ENCODE measurements at places on chromosomes 5 and 9.
A peak's percentile ranks its signal among the peaks of the same experiment; 100 is the strongest.

GRCh38 chr5:3163626-3164025, 412.1 kb upstream of the IRX2 start:
- DNase-seq: no peak

- DNase-seq: peak; percentile 23
Measured at GRCh38 chr5:126777257-126777974, 480 bp downstream of the LMNB1 start.

DNA sequence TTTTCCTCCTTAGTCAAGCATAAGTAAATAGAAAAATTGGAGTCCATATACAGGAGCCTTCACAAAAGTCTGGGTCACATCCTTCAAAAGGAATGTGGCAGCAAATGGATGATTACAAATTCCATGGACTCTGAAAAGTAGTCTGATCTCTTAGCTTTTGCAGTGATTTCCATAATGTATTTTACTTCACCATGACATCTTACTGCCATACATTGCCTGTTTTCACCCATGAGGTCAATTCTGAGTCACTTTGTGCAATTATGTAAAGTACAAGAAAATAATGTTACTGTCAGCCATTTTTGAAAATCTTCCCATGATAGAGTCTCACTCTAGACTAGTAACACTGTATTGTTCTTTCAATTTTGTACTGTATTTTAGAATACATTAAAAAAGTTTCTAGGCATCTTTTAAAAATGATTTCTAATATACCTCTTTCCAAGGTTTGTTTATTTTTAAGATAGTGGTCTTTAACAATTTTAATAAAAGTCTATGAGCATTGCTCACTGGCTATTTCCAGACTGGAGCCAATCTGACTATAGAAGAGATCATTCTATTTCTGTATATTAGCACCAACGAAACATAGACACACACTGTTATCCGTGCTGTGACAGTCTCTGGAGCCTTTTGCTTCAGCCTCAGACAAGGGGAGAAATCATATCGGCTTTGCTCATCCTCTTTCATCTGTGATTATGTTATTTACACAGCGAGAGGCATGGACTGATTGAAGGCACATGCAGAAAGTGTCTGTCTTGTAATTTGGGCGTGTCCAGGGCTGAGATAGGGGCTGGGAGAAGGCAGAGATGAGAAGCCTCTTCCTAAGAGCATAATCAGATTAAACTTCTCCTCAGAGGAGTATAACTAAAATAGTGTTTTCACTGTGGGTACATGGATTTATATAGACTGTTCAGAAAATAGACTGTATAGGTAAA, 22.9 kb upstream of the ACTBL2 start:
- DNase-seq: no peak

DNA sequence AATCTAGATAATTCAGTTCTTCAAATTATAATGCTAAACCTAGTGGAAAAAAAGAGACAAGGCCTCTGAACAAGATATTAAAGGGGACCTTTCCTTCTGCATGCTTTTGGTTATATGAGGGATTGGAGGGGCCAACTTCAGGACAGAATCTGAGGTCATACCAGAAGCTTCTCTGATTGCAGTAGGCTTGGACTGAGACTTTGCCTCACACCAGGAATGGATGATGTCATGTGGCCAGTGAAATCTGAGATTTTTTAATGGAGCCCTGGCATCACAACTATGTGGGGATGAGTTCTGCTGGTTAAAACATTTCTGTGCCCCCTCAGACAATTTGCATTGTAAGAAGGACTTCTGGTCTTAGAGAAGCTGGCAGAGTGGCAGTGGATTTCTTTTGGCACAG, 88.6 kb downstream of the ANGPTL2 start:
- DNase-seq: no peak

GRCh38 chr5:141488591-141489561, at the start of gene PCDHGC5:
Gene PCDHGC5, plus strand, starts transcription at chr5:141489081. Its CDS starts 160 bp downstream, at chr5:141489241.
- no peak for DNase-seq

- no peak for DNase-seq
Measured at GRCh38 chr5:108141676-108142075, 240.2 kb downstream of the FBXL17 start.

GRCh38 chr5:5881294-5881693, 458.8 kb downstream of the ICE1 start:
- DNase-seq: no peak

DNA sequence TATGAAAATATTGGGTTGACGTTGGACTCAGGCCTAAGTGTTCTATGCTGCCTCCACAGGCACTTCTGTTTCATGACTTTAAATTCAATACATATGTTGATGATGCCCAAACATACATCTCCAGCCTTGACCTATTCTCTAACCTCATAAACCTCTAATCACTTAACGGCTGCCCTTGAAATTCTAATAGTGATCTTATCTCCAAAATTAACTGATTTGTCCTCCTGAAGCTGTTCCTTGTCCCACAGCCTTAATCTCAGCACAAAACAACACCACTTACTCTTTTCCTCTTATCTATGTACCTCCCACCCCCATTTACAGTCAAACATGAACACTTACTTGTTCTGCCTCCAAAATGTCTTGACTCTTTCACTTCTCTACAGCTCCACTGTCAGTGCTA, 43.3 kb downstream of the FGF10 start:
- DNase-seq: no peak

Data from HEK293T (cell line).